ENCODE measurements at places on chromosomes 12 and 14.

GRCh38 chr12:24649634-24650033 lies 299.3 kb downstream of the BCAT1 start:
- no peak for DNase-seq

DNA sequence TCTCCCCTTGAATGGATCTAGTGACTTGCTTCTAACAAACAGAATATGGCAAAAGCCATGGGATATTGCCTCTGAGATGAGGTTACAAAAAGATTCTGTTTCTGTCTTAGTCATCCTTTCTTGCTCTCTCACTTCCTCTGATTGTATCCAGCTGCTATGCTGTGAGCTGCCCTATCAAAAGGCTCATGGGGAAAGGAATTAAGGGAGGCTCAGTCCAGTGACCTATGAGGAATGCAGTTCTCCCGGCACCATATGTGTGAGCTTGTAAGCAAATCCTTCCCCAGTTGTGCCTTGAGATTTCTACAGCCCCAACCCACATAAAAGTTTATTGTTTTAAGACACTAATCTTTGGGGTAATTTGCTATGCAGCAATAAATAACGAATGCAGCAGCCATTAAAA lies 183.1 kb downstream of the KLHL28 start:
- no peak for DNase-seq

GRCh38 chr12:60201891-60202290 lies 606.1 kb downstream of the SLC16A7 start:
- DNase-seq = no peak

DNA sequence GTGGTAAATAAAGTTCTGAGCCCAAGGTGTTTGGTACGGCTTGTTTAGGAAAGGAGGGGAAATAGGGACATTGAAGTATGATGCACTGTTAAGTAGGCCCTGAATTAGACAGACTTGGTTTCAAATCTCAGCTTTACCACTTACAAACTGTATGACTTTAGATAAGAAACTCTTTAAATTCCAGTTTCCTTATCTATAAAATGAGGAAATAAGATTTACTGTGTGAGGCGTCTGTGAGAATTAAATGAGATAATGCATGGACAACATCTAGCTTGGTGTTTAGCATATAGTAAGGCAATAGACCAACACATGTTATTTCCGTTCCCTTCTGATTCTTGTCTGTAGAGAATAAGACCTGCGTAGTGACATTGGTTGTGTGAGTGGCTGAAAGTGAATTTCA lies 7.0 kb downstream of the NCKAP1L start:
- no peak for DNase-seq

DNA sequence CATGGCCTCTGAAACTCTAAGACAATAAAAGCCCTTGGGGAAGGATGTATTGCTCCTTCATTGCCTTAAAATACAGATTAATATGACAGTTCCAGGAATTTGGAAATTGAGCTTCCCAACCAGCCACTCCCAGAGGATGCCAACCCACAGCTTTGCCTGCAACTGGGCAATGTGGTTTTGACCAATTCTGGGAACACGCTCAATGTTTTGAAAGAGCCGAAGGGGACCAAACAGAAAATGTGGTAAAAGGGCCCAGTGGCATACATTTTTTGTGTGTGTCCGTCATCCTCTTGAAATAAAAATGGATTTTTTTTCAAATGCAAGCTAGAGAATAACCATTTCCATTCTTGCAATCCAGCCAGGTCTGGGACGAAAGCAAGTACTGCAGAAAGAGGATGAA lies 88.3 kb upstream of the PLEKHG7 start:
- DNase-seq = no peak

- no peak for DNase-seq
Measured at GRCh38 chr12:58435647-58436046, 484.7 kb downstream of the LRIG3 start.

GRCh38 chr14:46137786-46138185 lies 513.8 kb downstream of the RPL10L start:
- no peak for DNase-seq

DNA sequence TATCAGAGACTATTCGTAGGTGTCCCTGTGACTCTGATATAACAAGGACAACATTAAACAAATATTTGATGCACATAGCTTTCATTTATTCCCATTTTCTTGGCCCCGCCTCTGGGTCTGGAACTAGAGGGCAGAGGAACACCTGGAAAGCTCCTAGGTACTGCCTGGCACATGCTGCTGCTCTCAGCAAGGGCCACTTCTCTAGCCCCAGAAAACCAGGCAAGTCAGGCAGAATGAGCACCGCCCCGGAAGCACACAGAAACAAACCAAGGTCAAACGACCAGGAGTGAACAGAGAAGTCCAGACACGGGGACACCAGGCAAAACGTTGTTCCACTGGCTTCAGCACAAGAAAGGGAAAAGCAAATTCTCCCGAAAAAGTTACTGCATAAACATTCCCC lies 76.1 kb downstream of the TTC7B start:
- no peak for DNase-seq

GRCh38 chr12:107458990-107459389 lies 226.6 kb upstream of the PWP1 start:
- no peak for DNase-seq

DNA sequence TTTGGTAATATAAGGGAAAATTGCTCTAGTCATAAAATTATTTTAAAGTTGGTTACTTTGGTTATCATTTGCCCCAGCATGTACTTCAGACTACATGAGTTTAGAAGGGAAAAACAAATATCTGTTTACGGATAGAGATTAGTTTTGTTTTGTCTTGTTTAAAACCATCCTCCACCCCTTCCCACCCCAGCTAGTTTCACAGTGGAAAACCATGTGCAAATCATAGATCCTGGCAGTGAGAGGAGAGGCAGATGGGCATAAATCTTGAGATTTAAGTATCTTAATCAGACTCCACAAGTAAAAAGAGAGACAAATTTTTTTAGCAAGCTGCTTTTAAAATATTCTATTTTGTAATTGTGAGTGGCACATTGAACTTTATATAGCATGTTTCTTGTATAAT lies 424.7 kb downstream of the TMEM117 start:
- DNase-seq = no peak

Measured in activated T-cell treated with anti-CD3 and anti-CD28 coated beads for 1 hour (primary cell).